Naive thymus-derived CD8-positive, alpha-beta T cell (primary cell): ENCODE measurements at places on chromosomes 5 and 9.

- DNase-seq: no peak
Measured at GRCh38 chr5:129593525-129593924, 133.4 kb downstream of the ADAMTS19 start.

DNA sequence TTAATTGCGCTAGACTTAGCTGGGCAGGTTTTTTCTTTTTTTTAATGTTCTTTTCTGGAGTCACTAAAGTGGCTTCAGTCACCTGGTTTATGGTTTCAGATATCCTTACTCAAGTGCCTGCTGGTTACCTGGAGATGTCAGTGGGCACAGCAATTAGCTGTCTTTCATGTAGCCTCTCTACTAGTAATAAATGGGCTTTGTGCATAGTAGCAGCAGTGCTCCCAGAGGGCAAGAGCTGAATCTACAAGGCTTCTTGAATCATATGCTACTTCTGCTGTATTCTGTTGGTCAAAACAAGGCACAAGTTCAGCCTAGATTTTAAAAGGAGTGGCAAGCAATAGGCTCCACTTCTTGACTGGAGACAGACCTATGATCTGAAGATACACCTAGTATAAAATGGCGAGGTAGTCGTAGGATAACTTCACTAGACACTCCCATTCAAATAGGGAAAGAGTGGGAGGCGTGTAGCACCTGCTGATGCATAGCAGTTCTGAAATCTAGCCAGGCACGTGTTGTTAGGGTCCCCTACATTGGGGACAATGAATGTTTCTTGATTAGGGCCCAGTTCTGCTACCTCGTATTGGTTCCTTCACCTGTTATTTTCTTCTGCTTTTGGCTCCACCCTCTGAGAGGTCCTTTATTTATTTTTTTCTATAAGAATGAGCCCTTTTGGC lies 7.0 kb downstream of the SCAMP1 start:
- no peak for DNase-seq

GRCh38 chr5:92838253-92838652 lies 742.8 kb downstream of the NR2F1-AS1 start:
- DNase-seq: no peak

- no peak for DNase-seq
Measured at GRCh38 chr5:122902263-122902662, 56.9 kb downstream of the SNX24 start.

DNA sequence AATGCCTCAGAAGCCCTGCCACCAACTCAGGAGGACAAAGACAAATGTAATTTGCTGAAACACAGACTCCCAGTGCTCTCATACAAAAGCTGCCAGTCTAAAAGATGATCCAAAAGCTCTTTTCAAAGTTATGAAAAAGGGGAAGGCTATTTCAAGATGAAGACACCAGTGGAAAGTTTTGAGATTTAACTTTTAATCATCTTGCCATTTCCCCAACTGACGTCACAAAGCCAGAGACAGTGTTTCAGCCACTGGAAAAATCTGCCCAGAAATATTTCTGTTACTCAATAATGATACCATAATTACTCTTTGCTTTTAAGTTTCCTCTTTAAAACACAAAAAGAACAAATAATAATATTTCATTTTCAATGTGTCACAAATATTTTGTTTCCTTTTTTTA lies 20.9 kb downstream of the ENG start:
- no peak for DNase-seq

DNA sequence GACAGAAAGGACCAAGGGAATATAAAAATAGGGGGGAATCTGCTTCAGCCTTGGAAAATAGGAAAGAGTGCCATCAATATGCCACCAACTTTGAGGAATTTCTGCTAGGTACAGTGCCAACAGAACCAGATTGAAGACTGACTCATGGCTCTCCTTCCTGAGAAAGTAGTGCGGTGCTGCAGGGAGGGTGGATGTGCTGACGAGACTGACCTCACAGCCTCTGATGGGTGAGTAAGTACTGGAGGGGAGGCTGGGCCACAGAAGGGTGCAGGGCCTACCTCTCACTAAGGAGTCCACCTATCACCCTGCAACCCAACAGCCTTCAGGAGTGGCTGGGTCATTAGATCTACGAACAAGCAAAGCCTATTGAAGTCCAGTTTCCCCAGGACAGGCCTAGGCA lies 187.6 kb downstream of the GABBR2 start:
- DNase-seq: no peak

GRCh38 chr9:131394464-131395156 lies 724 bp downstream of the PRRC2B start:
- DNase-seq: peak; percentile 70

- no peak for DNase-seq
Measured at GRCh38 chr5:150662731-150663516, 1.9 kb downstream of the MYOZ3 start.

- no peak for DNase-seq
Measured at GRCh38 chr5:9920697-9921096, 290.5 kb upstream of the TAS2R1 start.

- no peak for DNase-seq
Measured at GRCh38 chr5:74122175-74122574, 496.2 kb downstream of the ARHGEF28 start.

- DNase-seq: no peak
Measured at GRCh38 chr9:87651431-87651830, 74.5 kb upstream of the CTSL start.

DNA sequence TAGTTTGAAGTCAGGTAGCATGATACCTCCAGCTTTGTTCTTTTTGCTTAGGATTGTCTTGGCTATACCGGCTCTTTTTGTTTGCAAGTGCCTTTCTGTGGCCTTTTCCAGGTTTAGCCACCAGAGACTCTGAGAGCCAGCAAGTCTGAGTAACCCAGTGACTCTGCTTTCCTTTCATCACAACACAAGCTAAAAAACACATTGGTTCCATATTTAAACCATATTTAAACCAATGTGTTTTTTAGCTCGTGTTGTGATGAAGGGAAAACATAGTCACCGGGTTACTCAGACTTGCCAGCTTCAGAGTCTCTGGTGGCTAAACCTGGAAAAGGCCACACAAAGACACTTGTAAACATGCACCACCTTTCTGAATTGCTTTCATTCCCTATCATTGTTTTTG lies 493.3 kb downstream of the NTRK2 start:
- DNase-seq: no peak
